ENCODE measurements at places on chromosomes 4 and X.

DNA sequence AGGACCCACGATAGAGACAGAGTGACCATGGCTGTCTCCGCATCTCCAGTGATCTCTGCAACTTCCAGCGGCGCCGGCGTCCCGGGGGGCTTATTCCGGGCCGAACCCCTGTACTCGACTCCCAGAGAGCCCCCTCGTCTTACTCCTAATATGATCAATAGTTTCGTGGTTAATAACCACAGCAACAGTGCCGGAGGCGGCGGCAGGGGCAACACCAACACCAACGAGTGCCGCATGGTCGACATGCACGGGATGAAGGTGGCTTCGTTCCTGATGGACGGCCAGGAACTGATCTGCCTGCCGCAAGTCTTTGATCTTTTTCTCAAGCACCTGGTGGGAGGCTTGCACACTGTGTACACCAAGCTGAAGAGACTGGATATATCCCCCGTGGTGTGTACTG, 343 bp downstream of the DACH2 start:
- DNase-seq, result no peak

DNA sequence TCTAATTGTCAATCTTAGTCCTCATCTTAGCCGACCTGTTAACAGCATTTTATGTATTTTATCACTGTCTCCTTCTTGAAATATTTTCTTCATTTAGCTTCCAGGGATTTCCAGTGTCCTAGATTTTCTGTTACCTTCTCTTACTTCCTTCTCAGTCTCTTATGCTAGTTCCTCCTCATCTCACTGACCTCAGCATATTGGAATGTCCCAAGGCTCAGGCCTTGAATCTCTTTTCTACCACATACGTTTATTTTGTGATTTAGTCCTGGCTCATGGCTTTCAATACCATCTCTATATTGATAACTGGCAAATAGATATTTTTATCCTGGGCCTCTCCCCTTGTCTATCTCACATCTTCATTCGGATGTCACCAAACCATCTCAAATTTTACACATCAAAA, 61.1 kb downstream of the IQCM start:
- DNase-seq, result no peak

DNA sequence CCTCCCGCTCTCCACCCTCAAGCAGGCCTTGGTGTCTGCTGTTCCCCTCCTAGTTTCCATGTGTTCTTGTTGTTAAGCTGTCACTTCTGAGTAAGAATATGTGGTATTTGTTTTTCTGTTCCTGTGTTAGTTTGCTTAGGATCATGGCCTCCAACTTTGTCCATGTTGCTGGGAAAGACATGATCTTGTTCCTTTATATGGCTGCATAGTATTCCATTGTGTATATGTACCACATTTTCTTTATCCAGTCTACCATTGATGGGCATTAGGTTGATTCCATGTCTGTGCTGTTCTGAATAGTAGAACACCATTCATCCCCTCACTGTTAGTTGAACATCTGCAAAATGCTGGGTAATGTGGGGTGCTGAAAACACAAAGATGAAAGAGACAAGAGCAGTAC, 222.9 kb downstream of the PALLD start:
- DNase-seq, result no peak

- no peak for DNase-seq
Observed at GRCh38 chr4:103002551-103002950, 17.0 kb downstream of the SLC9B1 start.

GRCh38 chrX:11786862-11787261, 28.8 kb downstream of the MSL3 start:
- no peak for DNase-seq

DNA sequence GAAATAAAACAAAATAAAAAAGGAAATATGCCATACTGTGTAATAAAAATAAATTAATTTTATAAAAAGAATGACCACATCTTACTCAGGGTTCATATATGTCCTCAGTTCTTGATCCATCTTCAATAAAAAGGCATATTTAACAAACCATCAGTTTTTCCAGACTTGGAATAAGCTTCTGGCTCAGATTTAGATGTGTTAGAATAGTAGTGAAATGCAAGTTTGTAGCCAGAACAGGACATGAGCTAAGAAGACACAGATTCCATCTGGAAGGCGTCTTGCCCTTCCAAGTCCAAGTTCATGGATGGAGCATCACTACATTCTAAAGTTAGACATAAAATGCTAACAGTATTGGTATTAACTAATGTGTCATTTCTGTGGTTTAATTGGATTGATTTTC, 10.3 kb upstream of the LSM6 start:
- DNase-seq, result no peak

DNA sequence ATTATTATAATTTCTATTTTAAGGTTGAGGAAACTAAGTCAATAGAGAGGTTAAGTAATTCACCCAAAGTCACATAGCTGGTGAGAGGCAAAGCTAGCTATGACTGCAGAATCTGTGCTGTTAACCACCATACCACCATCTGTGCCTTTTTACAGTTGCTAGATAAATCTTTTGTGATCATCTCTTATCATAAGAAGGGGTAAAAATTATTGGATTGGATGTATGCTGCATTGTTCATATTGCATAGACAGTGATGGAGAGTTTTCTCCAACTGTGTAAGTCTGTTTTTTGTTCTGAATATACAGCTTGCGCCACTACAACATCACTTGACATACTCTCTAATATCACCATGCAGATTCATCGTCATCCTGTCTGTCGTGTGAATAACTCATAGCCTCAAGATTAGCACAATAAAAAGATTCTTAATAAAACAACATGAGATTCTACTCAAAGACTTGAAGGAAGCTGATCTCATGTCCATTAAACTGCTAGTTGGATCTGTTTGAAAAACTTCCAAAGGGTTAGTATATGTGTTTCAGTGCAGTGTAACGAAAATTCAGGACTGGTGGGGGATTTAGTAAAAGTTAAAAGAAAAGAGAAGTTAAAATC, 495.9 kb downstream of the SPRY1 start:
- DNase-seq, result no peak

DNA sequence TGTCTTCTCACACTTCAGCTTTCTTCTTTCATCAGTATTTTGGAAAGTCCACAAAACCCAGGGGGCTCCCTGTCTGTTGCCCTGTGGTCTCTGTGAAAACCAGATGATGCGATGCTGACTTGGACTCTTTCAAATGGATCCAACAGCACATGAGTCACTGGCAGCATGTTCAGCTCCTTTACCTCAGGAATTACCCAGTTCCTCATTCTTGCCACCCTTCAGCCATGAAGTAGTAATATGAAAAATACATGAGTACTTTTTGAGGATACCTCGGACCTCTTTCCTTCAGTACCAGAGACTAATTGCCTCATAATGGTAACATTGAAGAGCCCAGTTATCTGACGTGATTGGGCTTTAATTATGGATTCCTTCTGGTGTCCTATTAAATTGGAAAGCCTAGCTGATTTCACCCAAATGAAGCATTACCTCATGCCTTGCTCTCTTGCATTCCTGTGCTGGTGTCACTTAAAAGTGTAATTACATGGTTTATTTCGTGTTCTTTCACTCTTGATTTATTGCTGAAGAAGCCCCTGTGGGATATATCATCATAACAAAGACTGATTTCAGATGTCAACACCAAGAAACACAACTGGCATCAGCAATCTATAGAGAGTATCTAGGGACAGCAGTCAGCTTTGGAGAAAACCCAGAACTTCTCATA, 63.4 kb downstream of the NFKB1 start:
- DNase-seq, result no peak

GRCh38 chr4:183266371-183266770, 53.7 kb downstream of the CLDN22 start:
- no peak for DNase-seq

GRCh38 chr4:147790412-147790811, 58.5 kb downstream of the ARHGAP10 start:
- DNase-seq, result no peak

GRCh38 chrX:119635799-119636198, 29.6 kb upstream of the NKRF start:
- DNase-seq, result no peak

DNA sequence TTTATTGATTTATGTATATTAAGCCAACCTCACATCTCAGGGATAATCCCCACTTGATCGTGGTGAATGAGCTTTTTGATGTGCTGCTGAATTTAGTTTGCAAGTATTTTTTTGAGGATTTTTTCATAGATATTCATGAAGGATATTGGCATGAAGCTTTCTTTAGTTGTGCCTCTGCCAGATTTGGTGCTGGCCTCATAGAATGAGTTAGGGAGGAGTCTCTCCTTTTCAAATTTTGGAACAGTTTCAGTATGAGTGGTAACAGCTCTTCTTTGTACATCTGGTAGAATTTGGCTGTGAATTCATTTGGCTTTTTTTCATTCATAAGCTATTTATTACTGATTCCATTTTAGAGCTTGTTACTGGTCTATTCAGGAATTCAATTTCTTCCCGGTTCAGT, 197.2 kb upstream of the NDST4 start:
- no peak for DNase-seq

DNA sequence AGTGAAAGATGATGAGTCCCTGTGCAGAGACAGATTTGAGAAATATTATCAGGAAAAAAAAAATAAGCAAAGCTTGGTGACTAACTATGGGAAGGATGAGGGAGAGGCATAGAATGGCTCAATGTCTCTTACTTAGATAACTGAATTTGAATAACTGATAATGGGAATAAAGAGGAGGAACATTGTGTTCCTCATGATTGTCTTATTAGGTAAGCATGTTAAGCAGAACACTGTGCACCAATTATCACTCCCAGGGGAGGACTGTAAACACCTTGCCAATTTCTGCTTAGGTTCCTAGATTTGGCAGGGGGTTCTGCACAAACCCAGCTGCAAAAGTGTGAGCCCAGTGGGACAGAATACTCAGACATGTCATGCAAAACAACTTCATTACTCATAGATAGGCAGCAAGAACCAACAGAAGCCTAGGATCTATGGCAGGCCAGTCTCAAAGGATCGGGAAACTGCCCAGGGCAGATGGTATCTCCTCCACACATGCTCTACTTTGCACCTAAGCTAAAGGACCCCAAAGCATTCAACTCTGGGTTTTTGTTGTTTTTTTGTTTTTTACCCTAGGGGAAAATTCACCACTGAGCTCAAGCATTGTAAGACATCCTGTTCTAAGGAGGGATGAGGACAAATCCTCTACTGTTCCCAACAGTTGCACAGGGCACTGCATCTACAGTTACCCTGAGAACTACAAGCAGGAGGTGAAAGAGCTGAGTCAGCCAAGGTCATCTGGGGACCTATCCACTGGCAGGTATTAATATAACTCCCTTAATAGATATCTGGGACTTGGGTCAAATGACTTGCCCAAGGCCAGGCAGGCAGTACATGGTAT, 907.0 kb downstream of the RAPGEF2 start:
- DNase-seq, result no peak

DNA sequence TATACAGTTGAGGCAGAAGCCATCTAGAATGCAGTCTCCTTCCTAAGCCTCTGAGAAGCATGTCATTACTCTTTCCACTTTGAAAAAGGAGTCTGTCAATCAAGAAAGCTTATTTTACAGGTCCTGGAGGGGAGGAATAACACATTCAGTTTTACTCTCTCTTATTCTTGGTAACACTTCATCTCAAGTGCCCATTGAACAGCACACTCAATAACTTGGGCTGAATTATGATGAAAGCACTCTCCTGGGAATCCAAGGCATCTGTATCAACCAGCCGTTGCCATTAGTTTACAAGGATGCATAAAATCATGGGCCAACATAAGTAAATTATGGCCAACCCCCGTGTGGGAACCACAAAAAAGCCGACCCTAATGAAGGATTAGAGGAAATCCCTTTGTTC, 282.4 kb downstream of the C4orf33 start:
- DNase-seq, result no peak

- no peak for DNase-seq
Observed at GRCh38 chrX:47880927-47881326, 44.2 kb downstream of the ZNF81 start.

- no peak for DNase-seq
Observed at GRCh38 chrX:42955349-42955748, 177.4 kb upstream of the PPP1R2C start.

DNA sequence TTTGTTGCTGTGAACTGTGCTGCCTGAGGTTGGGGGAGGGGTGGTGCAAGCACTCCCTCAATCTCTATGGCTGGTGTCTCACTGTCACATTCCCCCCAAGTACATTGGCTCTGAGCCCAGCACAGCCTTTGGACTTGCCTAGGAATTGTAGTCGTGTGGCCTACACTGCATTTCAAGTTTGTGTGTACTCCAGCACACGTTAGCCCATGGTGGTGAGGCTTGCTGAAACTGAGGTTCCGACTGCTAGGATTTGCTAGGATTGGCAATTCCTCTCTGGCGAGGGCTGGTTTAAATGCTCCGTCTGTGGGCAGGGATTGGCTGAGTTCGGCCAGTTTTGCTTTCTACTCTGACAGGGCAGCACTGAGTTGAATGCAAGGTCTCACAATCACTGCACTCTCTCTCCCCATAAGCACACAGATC, 121.7 kb upstream of the CXXC4 start:
- no peak for DNase-seq

DNA sequence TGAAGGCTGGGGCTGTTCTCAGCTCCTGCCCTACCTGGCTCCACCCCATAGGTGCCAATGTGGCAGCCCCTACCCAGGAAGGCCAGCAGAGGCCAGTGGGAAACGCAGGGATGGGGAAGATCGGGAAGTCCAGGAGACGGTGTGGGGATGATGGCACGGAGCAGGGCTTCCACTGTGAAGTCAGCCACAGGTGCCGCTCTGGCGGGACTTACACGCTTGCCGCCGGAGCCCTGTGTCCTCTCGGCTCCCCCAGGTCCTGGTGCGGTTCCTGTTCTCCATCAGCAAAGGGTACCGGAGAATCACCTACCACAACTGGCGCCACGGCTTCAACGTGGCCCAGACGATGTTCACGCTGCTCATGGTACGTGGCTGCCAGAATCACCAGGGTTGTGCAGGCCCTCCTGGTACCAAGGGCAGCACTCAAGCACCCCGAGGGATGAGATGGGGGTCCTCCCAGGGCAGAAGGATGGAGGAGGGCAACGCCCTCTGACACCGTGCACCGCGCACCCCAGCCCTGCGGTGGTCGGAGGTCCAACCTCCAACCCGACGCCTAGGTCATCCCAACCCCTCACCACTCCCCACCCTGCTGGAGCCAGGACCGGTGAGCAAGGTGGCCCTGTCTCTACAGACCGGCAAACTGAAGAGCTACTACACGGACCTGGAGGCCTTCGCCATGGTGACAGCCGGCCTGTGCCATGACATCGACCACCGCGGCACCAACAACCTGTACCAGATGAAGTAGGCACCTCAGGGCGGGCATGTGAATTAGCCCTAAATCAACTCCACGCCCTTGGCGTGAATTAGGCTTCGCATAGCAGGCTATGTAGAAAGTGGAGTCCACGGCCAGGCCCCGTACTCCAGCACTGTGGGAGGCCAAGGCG, 12.0 kb downstream of the ATP5ME start:
- no peak for DNase-seq
